SHP77 (cell line): ENCODE measurements at places on chromosomes 7 and 10.

DNA sequence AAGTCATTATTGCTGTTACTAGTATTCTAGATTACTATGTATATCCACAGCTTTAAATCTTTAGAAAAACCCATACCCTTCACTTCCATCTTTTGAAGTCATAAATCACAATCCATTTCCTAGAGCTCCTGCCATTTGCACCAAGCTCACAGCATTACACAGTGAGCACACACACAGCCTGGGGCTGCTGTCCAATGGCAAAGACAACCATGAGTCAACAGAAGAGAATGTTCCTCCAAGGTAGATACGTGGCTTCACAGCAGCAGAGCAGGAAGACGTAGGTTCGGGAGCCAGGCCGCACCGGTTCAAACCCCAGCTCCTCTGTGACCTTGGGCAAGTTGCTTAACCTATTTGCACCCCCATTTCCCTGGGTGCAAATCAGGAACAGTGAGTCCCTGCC, 234.6 kb downstream of the DIP2C start:
- no peak for DNase-seq

- no peak for DNase-seq
These were observed 268.3 kb upstream of the IGFBP3 start for GRCh38 chr7:46189255-46189790.

- DNase-seq = no peak
These were observed 45.1 kb upstream of the INHBA start for GRCh38 chr7:41747961-41748360.

DNA sequence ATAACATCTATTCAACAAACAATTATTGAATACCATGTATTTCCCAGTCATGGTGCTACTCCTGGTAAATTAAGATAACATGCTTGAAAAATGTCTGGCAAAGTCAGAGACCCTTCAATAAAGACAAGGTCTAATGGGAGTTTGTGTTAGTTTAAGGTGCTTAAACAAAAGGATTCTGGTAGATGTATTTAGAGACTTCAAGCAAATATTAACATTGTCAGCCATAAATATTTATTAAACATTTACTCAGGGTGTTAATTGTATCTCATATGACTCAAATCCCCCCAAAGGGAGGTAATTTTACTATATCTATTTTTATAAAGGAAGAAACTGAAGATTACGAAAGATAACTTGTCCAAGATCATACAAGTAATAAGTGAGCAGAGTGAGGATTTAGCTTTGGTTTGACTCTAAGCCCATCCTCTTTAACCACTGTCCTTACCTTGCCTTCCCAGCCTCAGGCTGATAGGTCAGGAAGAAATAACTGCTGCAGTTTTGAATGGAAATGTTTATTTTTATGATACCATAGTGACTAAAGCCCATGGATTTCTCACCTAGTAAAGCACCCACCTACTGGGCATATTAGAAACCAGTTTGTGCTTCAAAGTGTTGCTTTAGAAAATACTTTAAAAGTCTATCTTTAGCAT, 215.4 kb downstream of the COBL start:
- no peak for DNase-seq

DNA sequence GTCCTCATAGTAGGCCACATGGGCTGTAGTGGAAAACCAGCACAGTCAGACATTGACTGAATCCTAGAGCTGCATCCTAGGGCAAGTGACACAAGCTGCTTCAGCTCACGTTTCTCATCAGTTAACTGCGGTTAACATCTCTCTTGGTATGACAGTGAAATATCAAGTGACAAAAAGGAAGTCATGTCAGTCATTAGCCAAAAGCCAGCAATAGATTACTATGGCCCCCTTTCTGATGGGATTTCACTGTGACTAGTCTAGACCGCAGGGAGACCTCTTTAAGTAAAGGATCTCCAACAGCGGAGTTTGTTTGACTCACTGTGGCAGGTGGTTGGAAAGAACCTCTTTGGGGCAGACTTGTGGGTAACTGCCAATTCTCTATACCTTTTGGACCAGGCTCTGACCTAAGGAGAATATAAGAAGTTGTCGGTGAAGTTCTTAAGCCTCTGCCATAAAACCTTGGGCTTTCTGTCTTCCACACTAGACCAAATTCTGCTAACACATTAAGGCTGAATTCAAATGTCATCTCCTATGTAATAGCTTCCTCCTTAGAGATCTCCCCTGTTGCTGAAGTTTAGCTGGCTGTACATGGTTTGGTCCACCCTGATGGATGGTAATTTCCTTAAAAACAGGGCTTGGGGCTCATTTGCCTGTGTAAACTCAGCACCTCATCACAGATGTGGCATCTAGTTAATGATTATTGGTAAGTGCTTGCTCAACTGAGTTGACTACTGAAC, 115.3 kb downstream of the SGMS1 start:
- DNase-seq = no peak

DNA sequence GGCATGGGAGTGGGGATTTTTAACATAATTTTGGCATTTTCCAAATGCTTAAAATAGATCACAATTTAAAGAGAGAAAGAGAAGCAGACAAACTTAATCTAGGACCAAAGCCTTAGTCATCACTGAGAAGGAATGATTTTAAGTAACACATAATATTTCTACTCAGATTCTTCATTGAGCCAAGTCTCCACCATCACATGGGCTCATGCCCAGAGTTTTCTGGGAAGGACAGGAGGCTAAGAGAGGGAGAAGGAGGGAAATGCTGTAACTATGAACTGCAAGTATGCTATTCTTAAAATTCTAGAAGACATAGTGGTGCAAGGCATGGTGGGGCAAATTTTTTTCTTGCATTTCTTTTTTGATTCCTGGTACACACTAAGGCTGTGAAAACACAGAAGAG, 23.8 kb upstream of the UBE2D1 start:
- DNase-seq = no peak

DNA sequence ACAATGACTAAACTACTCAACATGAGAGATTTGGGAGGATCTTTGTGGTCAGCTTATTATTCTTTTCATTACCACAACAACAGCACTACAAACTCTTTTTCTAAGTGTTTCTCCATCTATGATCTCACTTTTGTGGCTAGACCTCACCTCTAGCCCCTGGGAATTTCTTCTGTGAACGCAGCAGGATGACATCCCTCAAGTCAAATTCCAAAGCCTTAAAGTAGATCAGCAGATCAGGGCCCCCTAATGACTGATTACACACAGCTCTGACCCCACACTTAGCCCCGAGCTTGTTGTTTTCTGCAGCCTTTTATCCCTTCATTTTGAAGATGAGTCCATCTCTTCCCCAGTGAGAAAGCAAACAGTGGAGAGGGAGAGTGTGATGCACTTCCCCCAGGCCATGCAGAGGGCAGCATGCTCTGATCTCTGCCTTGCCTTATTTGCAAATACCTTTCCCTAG, 27.3 kb downstream of the TFAM start:
- no peak for DNase-seq

- peak; percentile 29 for DNase-seq
These were observed 298.7 kb upstream of the LRRTM3 start for GRCh38 chr10:66627156-66627555.

DNA sequence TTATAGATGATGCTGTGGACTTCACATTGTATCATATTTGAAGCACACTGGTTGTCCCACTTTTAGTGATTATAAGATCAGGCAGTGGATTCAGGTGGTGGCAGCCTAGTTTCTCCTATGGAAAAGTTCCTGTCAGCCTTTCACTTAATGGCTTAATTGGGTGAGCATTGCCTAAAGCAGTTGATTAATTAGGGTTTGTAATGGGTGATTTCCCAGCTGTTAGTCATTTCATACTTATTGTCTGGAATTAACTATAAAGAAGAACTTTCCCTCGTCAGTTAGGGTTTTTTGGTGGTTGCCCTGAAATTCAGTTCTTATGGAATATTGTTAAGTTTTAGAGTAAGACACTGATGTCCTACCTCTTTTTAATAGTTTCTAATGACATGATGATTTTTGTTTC, 78.8 kb downstream of the SLC25A40 start:
- no peak for DNase-seq

DNA sequence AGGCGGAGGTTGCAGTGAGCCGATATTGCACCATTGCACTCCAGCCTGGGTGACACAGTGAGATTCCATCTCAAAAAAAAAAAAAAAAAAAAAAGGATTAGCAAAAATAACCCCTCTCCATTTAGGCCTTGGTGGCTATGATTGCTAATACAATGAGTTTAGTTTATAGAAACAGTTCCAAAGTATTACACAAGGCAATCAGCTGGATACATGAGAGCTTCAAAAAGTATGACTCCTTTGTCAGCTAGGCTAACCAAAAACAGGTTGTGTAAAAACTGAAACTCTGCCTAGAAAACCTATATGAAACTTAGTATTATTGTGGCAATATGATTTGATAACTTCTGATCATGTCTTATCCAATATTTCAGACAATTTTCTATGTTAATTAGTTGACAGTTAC, 57.2 kb downstream of the SUGCT start:
- no peak for DNase-seq

- peak; percentile 89 for DNase-seq
These were observed at the start of gene ICA1 for GRCh38 chr7:8261711-8262695. ICA1 (minus strand) TSS chr7:8262167; CDS start chr7:8235926, 26,241 bp downstream.

GRCh38 chr10:102970562-102971340, 52.7 kb downstream of the CNNM2 start:
- no peak for DNase-seq

DNA sequence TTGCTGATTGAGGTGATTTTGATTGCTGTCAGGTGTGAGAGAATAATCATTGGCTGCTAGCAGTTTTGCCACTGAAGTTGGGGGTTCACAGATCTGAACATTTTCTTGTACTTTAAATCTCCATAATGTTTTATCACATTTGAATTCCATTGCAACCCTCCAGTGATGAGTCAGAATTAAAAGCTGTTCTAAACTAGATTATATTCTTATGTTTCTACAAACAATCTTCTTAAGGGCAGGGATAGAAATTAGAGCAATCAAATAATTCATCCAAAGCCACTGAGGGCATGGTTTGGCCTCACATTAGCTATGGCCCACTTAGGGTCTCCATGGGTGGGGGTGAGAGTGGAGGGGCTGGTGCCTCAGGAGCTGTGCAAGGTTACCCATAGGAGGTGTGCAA, 53.0 kb upstream of the RPA3 start:
- DNase-seq = no peak

DNA sequence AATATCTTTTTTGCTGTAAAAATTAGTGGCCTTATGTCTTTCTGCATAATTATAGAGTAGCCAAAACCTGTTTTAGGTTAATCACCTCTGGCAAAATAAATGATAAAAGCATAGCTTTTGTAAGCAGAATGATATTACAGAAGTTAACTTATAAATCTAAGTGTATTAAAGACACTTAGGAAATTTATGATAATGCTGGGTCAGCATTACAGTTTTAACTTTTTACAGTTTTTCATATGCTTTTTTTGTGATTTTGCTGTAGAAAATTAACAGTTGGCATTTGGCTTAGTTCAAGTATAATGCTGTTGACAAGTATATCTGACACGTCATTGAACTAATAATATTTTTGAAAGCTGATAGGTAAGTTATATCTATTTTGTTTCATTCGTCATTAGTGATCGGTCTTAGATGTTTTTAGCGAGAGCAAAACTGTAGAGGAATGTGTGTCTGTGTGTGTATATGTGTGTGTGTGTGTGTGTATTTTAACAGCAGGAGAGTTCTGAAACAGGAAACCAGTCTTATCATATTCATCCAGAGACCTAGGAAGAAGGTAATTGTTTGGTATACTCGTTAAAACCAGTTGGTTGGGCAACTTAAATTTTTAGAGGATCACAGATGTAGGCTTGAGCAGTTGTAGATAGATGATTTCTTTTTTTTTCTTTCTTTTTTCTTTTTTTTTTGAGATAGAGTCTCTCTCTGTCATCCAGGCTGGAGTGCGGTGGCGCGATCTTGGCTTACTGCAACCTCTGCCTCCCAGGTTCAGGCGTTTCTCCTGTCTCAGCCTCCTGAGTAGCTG, 15.4 kb downstream of the PTEN start:
- no peak for DNase-seq

- no peak for DNase-seq
These were observed 521.5 kb downstream of the SUGCT start for GRCh38 chr7:40656349-40656748.

DNA sequence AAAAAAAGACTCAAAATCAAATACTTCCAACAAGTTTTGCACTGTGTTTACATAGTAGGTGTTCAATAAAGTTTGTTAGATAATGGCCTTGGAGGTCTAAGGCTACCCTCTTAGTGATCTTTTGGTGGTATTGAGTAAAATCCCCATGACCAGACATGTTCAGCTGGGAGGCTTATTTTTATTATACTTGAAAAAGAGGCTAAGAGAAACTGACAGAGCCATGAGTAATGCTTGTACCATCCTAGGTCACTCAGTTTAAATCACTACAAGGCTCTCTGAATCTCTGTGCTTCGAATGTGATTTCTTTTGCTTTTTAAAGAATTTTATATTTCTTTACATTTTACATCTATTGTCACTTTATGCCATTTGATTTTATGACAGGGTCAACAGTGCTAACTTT, 90.5 kb downstream of the TWIST1 start:
- DNase-seq = no peak

- DNase-seq = no peak
These were observed 584.0 kb upstream of the GHITM start for GRCh38 chr10:83555264-83555663.

DNA sequence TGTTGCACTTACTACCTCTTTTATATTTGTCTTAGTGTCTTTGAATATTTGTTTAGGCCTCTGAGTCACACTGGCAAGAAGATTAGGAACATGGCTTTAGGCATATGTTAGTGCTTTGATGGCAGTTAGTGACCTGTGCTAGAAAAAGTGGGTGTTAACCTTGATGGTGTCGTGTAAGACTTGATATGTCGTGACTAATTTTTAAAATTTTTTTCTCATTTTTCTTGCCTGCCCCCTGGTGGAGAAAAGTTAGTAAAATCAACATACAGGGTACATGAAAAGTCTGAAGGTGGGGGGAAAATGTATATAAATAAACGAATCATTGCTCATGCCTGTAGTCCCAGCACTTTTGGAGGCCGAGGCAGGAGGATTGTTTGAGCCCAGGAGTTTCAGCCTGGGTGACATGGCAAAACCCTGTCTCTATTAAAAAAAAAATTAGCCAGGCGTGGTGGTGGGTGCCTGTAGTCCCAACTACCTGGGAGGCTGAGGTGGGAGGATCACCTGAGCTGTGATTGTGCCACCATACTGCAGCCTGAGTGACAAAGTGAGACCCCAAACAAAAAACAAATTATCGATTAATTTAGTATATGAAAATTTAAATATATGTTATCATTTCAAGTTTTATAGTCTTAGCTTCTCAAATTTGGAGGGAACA, 44.6 kb downstream of the TAX1BP1 start:
- peak; percentile 15 for DNase-seq

- no peak for DNase-seq
These were observed 208.8 kb downstream of the MLLT10 start for GRCh38 chr10:21742740-21743412.

- no peak for DNase-seq
These were observed 19.0 kb downstream of the SH2B2 start for GRCh38 chr7:102305414-102306268.

DNA sequence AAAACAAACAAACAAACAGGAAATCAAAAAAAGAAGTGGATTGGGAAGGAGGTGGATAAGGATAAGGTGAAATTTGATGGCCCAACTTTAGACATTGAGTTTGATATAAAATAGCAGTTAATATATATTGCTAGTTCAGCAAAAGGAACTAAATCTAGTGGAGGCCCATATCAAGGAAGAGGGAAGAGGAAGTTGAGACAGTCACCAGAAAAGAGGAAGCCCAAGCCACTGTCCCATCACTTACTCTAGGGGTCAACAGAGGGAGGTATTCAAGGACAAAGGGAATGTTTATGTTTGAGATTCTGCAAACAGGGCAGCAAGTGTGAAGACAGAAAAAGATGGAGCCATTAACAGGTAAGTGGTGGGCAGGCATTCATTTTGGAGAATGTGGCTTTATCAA, 3.7 kb downstream of the LAMTOR4 start:
- DNase-seq = no peak
